ENCODE measurements at places on chromosomes 13 and 19.
A peak's percentile ranks its signal among the peaks of the same experiment; 100 is the strongest.

DNA sequence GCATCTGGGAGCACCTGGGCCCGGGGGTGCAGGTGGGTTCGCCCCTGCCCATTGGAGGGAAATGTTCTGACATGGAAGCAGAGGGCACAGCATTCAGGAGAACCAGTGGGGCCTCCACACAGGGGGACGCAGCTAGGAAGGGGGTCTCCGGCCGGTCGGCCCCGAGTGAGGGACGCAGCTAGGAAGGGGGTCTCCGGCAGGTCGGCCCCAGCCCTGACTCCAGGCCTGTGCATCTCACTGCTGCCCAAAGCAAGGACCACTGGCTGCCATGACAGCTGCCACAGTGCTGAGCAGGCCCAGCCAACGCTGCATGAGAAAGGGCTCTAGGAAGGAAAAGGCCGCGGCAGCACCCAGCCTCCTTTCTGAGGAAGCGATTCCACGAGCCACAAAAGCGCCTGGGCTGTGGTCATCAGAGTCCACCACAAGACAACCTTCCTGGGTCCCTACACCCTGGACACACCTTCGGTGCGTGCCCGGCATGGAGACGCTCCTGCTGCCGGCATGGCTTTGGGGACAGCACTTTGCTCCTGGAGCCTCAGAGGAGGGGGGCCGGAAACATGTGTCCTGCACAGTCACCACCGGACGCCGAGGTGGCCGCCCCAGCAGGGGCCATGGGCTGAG lies 9.7 kb downstream of the RASA3 start:
- DNase-seq = no peak

GRCh38 chr19:16355293-16356043 lies 30.8 kb downstream of the KLF2 start:
- DNase-seq = no peak

GRCh38 chr13:88840085-88840484 lies 1168.9 kb downstream of the SLITRK5 start:
- DNase-seq = no peak

DNA sequence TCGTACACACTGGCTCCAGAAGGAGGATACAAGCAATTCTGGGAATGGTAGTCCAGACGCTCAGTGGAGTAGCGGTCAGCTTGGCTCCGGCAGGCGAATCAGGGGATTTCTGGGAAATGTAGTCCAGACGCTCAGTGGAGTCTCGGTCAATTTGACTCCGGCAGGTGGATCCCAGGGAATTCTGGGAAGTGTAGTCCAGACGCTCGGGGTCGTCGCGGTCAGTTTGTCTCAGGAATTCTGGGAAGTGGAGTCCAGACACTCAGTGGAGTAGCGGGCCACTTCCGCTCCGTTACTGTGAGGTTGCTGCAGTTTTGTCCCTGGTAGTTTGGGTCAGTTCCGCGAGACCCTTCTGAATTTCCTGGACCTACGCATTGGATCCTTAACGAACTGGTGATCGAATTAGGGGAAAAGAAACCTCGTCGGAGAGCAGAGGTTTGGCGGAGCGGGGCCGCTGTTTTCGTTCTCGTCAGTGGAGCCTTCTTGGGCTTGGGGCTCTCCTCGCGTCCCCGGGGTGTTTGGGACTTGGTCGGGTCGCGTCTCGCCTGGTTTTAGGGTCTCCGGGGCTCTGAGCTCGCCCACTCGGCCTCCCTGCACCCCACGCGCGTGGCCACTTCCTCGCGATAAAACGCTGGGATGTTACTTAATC lies at the start of gene ZNF225:
Gene ZNF225 (plus strand): TSS at position 262 of the 646 bp plus-strand sequence. CDS start 2,429 bp downstream, outside the sequence.
- DNase-seq = peak; percentile 84

- DNase-seq = no peak
These were observed 204.3 kb downstream of the DNAJC15 start for GRCh38 chr13:43227721-43228120.

DNA sequence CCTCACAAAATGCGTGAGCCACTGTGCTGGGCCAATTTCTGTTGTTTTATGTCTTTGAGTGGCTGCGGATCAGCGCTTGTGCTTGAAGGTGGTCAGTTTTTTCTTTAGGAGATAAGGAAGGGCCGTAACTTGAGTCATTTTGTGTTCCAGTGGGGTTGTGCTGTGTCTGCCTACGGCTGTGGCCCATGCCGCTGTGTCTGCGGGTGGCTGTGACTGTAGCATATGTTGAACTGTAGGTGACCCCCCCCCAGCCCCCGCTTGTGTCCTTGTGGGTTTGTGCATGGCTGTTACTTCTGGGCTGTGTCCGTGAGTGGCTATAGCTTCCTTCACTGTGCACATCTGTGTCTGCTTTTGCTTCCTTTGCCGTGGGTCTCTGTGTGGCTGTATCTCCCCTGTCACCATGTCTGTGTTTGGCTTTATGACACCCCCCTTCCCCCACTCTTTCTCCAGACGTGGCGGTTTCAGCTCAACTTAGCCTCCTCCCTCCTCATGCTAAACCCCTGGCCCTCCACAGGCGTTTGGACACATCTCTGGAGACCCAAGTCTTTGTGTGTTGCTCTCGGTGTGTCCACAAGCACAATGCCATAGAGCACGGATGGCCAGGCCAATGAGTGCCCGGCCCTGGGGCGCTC lies 675 bp downstream of the PPP1R14A start:
- no peak for DNase-seq

DNA sequence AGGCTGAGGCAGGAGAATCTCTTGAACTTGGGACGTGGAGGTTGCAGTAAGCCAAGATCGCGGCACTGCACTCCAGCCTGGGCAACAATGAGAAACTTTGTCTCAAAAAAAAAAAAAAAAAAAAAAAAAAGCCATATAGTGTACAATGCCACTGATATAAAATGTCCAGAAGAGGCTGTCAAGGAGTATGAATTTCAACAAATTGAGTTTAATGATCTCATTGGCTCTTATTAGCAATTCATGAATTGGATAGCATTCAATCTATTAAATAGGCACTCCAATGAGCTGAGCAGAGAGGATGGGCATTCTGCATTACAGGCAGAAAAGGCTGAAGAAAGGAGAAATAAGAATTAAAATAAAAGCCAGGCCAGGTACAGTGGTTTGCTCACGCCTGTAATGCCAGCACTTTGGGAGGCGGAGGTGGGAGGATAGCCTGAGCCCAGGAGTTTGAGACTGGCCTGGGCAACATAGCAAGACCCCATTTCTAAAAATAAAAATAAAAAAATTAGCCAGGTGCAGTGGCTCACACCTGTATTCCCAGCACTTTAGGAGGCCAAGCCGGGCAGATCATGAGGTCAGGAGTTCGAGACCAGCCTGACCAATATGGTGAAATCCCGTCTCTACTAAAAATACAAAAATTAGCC lies 757 bp upstream of the LMNB2 start:
- no peak for DNase-seq

DNA sequence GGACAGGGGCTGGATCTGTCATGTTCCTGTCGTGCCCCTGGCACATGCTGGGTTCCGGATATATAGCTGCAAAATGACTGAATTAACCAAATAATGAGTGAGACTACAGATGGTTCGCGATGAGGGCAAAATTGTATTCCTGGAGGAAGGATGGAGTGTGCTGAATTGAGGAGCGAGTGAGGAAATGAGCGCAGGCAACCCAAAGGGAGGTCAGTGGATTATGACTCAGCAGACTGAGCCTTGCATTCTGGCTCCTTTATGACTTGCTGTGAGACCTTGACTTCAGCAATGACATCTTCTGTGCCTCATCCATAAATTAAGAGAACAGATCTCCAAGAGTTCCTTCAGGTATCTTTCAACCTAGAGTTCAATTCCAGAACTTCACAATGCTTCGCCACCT lies 115.0 kb upstream of the CLDN10 start:
- no peak for DNase-seq

- peak; percentile 70 for DNase-seq
These were observed 27.2 kb downstream of the PBX4 start for GRCh38 chr19:19591133-19591825.

DNA sequence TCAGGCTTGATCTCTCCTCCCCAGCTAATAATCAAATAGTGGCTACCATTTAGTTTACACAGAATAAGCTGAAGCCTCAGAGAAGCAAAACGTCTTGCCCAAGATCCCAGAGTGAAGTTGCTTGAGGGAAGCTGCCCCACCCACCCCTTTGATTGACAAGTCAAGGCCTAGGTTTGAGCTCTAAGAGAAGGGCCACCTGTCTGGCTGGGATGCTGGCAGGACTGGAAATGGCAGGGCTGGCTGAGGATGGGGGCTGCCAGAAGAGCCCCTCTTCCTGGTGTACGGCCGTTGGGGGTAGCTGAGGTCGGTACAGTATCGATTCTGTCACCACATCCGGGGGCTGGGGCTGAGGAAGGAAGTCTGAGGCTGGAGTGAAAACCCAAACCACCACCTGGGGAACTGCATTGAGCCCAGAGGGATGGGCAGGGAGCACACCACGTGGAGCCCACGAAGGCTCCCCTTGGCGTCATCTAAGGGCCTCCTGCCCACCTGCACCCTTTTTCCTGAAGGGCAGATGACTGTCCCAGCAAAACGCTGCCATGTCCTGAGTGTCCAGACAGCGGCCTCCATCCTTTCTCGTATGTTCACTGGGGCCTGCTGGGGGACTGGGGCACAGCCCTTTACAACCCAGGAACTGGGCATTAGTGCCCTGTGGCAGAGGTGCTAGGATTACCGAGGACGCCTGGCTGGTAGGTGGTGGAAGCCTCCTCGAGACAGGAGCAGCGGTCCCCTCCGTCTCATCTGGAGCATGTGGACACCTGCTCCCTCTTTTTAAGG lies 1.4 kb upstream of the PRKD2 start:
- peak; percentile 64 for DNase-seq

- DNase-seq = no peak
These were observed 78.9 kb downstream of the TNFSF11 start for GRCh38 chr13:42652642-42653415.

- DNase-seq = no peak
These were observed 25.0 kb downstream of the SERP2 start for GRCh38 chr13:44398606-44399005.

GRCh38 chr13:36639610-36640009 lies 34.2 kb upstream of the SERTM1 start:
- DNase-seq = no peak

GRCh38 chr13:60121337-60121687 lies 42.4 kb downstream of the DIAPH3 start:
- no peak for DNase-seq

DNA sequence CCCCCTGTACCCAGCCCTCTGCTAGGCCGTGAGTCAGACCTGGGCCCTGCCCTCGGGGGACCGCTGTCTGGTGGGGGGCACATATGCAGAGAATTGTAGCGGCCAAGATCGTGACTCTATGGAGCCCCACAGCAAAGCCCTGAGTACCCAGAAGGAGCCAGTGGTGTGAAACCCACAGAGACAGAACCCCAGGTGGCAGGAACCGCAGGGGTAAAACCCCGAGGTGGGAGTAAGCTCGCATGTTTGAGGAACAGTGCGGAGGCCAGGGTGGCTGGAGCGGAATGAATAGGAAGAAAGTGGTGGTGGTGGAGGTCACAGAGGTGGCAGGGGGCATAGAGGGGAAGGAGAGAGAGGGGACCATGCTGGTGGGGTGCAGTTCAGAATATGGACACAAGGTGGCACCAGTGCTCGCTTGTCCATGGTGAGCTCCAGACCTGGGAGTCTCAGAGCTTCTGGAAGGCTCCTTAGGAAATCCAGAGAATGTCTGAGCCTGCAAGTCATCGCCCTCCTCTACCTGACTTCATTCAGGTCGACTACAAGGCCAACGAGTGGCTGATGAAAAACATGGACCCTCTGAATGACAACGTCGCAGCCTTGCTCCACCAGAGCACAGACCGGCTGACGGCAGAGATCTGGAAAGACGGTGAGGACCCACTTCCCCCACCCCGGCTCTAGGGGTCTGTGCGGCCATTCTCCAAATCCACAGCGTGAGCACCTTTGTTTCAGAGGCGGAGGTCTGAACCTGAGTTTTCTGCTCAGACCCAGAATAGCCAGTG lies 48.9 kb downstream of the MYH14 start:
- peak; percentile 66 for DNase-seq

DNA sequence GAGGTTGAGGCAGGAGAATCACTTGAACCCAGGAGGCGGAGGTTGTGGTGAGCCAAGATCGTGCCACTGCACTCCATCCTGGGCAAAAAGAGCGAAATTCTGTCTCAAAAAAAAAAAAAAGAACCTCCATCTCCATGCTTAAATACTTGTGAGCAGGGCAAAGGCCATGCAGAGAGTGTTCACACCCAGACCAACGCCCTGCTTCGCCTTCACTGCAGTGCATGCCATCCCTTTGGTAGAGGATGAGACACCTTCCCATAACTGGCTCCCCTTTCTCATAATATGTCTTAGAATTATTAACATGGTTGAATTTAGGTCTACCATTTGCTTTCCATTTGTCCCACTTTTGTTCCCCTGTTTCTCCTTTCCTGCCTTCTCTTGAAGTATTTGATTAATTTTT lies 15.4 kb downstream of the BBC3 start:
- DNase-seq = no peak

- DNase-seq = no peak
These were observed 28.7 kb downstream of the CCDC122 start for GRCh38 chr13:43850873-43851272.

DNA sequence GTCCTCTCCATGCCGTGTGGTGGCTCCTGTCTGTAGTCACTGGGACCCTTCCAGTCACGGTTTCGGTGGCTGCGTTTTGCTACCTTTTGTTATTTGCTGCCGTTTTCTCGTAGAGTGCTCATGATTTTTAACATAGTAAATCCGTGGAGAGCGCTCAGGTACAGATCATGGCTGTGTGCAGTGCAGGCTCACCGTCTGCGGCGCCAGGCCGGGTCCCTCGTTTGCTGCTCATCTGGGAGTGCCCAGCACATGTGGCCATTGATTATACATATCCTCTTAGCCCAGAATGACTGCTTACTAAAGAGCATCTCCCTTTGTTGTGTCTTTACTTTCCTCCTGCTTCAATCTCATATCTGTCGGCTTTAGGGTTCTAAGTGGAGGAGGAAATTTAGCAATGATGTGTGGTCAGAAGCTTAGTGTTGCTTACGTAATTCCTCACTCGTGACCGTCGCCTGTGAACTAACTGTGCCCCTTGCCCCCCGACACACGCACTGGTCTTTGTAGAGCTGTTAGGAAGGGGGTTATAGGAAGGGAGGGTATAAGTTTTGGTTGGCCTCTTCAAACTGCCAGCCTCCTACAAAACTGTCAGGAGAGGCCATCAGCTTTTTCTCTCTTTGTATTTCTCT lies 31.8 kb downstream of the TFDP1 start:
- no peak for DNase-seq

- no peak for DNase-seq
These were observed 916.4 kb downstream of the UQCRFS1 start for GRCh38 chr19:28296506-28296905.

DNA sequence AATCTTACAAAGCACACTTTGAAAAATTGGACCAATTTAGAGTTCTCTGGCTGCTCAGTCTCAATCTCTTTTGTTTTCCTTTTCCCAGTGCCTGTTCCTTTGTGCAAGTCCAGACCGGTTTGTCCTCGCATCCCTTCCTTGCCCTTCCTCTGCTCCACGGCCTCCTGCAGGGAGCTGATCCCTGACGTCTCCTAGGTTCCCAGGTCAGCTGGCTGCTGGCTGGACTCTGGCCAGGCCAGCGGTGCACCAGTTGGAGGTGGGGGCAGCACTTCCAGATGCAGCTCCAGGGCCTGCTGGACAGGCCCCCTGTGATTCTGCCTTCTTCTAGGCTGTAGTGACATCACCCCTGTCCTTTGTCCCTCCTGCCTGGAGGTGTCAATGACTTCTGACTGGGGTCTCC lies 44.0 kb upstream of the KPNA3 start:
- DNase-seq = no peak

GRCh38 chr13:76723551-76724232 lies 162.5 kb downstream of the KCTD12 start:
- no peak for DNase-seq
